Activated T-helper 1 cell treated with anti-CD3 and anti-CD28 coated beads, Interleukin-2, amount 50 U/mL, for 16 hours (primary cell): ENCODE measurements at places on chromosomes 3 and 15.

GRCh38 chr3:73786321-73786807 lies 161.6 kb upstream of the PDZRN3 start:
- no peak for DNase-seq

GRCh38 chr3:65672871-65673815 lies 365.6 kb downstream of the MAGI1 start:
- no peak for DNase-seq

GRCh38 chr3:179324270-179324754 lies 1.5 kb downstream of the ZNF639 start:
- DNase-seq = no peak

- no peak for DNase-seq
These were observed 141.9 kb downstream of the SQOR start for GRCh38 chr15:45776772-45777171.

DNA sequence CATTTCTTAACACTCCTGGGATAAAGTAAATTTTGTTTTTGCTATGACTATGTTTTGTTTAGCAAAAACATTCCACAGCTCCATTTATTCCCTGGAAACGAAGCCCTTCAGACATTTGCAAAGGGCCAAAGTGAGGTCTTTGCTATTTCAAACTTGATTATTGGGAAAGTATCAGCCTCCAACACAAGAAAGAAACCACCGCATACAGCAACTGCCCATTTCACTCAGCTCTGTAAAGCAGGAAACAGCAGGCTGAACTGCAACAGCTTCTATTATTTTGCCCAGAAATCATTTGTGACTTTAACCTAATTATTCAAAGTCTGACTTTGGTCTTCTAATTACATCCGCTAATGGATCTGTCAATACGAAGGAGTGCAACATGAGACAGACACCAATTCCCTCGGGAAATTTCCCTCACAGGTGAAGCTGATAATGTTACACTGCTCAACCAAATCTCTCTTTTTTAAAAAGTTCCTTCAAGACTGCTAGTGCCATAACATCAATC lies 72.1 kb downstream of the RFTN1 start:
- DNase-seq = no peak

- DNase-seq = no peak
These were observed 65.1 kb downstream of the NEK11 start for GRCh38 chr3:131091768-131092167.

- DNase-seq = no peak
These were observed at the start of gene ISLR2 for GRCh38 chr15:74130155-74130848. Gene ISLR2 (plus strand): TSS chr15:74130586. CDS start chr15:74132755, 2,169 bp downstream.

DNA sequence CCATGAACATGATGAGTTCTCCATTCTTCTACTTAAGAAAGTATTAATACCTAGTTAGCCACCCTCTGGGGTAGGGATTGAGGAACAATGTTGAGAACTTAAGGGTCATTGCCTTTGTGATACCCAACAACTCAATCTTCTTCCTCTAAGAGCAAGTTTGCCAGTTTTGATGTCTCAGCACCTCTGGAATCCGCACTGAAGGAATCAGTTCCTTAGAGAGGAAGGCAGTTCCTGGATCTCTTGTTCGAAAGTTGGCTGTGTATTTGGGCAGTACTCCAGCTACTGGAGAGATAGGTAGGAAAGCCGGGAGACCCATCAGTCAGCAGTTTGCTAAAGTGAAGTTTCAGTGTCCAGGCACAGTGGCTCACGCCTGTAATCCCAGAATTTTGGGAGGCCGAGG lies 35.6 kb upstream of the MTHFS start:
- no peak for DNase-seq

DNA sequence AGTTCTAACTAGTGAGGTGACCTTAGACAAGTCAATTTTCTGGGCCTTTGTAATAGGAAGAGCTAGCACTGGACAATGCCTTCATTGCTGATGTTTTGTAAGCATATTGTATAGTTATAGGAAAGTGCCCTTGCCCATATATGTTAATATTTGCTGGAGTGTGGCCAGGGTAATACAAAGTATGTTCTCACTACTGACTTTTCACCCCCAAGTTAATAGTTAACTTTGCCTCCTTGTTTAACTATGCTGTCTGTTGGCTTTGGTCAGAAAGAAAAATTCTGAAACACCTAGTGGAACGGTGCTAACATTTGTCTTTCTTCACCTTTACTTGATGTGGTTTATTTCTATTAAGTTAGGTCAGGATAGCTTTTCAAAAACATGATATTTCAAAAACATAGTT lies 287.4 kb upstream of the CTNNB1 start:
- DNase-seq = no peak

DNA sequence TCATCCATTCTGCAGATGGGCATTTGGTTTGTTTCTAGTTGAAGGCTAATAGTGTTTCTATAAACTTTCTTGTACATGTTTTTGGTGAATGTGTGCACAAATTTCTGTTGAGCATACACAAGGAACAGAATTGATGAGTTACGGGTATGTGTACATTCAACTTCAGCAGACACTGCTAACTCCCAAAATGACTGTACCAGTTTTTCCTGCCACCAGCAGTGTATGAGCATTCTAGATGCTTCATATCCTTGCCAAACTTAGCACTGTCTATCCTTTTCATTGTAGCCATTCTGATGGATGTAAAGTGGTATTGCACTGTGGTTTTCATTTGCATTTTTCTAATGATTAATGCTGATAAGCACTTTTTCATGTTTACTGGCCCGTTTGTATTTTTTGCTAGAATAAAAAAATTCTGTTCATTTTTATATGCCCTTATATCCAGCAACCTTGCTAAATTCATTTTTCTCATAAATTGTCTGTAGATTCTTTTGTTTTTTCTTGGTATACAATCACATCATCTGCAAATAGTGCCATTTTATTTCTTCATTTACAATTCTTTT lies 110.2 kb downstream of the ATP1B3 start:
- no peak for DNase-seq

DNA sequence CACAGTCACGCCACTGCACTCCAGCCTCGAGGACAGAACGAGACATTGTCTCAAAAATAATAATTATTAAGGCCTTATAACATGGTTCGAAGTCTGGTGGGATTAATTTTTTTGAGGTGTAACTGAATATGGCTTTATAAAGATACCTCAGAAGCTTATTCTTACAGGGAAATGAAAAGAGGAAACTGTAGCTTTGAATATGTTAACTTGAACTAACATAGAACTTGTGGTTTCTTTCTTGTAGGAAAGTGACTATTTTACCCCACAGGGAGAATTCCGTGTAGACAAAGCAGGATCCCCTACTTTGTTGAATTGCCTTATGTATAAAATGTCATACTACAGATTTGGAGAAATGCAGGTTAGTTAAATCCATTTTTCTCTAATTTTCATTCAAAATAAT lies 96.3 kb downstream of the STT3B start:
- DNase-seq = no peak

- DNase-seq = no peak
These were observed 12.9 kb downstream of the UBAP1L start for GRCh38 chr15:65101891-65102708.

- DNase-seq = no peak
These were observed 3.3 kb downstream of the LINS1 start for GRCh38 chr15:100598655-100599054.

DNA sequence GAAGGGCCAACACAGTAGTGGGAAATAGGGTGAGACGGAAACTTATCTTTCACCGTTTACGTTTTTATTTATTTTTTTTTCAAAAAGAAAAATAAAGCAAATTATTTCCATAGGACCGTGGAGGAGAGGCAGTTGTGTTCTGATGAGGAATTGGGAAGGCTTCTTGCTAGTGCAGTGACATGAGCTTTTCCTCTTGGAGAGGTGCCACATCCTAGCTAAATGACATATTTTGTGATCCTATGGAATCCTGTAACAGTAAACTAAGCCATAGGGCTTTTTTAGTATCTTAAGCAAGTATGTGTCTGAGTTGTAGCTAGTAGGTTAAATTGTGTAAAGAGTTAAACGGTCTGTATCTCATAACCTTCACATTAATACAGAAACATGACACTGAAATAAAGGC lies 609.9 kb downstream of the RBMS3 start:
- DNase-seq = no peak

DNA sequence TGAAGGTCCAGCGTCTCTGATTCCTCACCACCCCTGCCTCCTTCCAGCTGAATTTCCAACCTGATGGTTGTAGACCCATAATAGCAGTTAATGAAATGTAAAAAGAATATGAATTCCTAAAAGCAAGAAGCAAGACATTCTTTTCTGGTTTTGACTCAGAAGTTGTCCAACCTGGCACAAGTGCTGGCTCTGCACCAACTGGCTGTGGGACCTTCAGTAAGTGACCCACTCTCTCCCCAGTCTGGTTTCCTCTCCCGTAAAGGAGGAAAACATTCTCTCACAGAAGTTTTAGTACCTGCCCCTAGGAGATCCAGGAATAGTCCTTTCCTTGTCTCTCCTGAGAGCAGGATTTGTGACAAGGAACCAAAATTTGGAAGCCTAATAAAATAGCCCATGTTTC lies 236.9 kb upstream of the TRIM42 start:
- no peak for DNase-seq

DNA sequence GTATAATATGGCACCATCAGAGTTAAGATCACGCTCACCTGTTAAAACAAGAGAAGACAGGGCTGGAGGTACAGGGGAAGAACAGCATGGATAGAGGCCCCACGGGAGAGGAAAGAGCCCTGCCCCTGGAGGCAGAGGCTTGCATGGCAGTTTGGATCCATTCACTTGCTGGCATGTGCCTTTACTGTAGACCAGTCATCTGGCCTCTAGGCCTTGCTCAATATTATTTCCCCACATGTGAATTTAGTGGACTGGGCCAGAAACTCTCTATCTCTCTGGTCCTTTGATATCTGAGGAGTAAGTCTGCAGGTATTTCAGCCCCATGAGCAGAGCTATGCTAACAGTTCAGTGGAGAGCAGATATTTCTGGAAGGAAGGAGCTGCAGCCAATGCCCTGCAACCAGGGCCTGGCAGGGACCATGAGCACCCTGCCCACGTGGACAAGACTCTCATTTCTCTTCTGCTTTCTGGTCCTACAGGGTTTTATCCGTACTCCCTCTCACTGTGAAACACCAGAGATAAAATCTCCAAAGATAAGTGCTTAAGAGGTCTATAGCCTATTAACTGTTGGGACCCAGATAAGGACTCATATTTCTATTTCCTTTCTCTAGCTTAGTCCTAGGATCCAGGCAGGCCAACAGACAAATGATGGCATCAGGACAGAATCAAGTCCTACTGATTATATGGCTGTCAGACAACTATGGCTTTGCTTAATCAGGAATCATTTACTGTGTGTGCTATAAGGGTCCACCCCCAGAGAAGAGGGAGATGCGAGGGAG lies 65.0 kb downstream of the CLDN11 start:
- DNase-seq = no peak

GRCh38 chr3:57951066-57951882 lies 56.9 kb upstream of the FLNB start:
- DNase-seq = no peak

- no peak for DNase-seq
These were observed 61.3 kb downstream of the BDH1 start for GRCh38 chr3:197494366-197495058.

- no peak for DNase-seq
These were observed 176.2 kb upstream of the TP63 start for GRCh38 chr3:189455009-189455408.

- no peak for DNase-seq
These were observed 228.6 kb downstream of the TJP1 start for GRCh38 chr15:29593629-29594028.

- DNase-seq = no peak
These were observed 1.4 kb downstream of the FYTTD1 start for GRCh38 chr3:197750858-197751737.

DNA sequence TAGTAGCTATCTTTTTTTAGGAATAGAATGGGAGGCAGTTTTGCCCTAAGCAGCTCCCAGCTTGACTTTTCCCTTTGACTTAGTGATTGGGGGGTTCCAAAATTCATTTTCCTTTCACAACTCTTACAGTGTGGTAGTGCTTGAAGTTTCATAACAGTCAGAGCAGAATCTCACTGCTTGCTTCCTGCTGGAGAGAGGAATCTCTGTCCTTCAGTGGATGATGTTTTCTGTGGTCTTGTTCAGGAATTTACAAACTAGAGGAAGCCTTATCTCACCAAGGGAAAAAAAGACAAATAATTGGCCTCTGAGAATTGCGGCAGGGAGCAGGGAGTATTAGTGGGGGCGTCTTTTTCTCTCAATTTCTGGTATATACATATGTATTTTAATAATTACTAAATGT lies 326.6 kb upstream of the C2CD4B start:
- DNase-seq = no peak

GRCh38 chr15:39511916-39512260 lies 69.0 kb upstream of the THBS1 start:
- DNase-seq = no peak

DNA sequence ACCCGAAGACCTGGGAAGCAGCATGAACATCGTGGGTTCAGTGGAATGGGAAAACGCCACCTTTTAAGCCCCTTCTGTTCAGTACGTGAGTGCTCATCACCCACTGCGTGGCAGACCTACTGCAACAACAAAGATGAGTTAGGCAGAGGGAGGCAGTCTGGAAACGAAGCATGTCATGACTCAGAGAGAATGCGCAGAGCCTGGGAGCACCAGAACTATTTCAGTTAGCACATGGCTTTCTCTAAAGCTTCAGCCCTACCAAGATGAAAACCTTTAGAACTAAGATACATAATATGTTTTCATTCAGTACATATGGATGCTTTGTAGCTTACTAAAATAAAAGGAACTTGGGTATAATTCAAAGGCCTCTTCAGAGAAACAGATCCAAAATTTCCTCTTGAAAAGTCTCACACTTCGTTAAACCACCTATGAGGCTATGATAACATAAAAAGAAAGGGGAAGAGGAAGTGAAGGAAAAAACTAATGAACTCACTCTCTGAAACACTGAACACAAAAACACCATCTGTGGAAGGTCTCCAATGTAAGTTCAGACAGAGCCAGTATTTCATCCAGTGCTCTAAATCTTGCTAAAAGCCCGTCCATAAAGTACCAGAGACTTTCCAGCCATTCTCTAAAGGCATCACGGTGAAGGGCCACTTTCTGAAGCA lies 140.1 kb downstream of the OCA2 start:
- no peak for DNase-seq

- DNase-seq = no peak
These were observed 38.8 kb downstream of the CBLB start for GRCh38 chr3:105829871-105830622.

GRCh38 chr3:156788846-156789245 lies 37.3 kb upstream of the LEKR1 start:
- no peak for DNase-seq
